Kasumi-1 (cell line): ENCODE measurements at places on chromosomes 5 and 9.
A peak's percentile ranks its signal among the peaks of the same experiment; 100 is the strongest.

GRCh38 chr9:17004500-17004899 is 130.3 kb upstream of the CNTLN start:
- no peak for DNase-seq

DNA sequence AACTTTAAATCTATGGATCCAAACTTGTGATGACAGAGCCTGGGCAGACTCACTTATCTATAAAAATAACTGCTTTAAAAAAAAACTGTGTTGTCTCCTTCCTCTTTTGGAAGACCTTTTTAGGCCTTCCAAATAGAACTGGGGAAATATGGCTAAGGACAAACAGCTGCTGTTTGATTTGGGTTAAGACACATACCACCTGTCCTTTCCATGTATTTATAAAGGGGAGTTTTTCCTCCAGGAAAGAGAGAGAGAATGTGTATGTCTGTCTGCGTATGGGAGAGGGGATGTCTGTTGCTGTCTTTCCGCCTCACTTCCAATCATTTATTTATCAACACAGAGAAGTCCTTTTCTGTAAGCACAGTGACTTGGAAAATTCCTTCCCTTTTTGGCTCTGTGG is 2.8 kb downstream of the ARHGEF37 start:
- DNase-seq, result peak; percentile 24

DNA sequence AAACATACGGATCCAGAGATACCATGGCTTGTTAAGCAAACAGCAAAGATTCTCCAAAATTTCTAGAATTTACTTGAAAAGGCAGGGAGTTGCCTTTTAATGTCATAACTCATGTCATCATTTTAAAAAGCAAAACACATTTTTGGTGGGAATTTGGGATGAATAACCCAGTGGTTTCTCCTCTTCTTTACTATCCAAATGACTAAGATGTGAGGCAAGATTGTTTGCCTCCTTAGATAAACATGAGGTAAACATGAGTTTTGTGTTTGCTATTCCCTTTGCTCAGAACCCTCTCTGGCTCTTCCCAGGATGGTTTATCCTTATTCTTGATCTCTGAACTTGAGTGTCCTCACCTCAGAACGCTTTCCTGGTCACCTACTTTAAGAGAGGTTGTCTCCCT is 267.0 kb downstream of the EBF1 start:
- no peak for DNase-seq

DNA sequence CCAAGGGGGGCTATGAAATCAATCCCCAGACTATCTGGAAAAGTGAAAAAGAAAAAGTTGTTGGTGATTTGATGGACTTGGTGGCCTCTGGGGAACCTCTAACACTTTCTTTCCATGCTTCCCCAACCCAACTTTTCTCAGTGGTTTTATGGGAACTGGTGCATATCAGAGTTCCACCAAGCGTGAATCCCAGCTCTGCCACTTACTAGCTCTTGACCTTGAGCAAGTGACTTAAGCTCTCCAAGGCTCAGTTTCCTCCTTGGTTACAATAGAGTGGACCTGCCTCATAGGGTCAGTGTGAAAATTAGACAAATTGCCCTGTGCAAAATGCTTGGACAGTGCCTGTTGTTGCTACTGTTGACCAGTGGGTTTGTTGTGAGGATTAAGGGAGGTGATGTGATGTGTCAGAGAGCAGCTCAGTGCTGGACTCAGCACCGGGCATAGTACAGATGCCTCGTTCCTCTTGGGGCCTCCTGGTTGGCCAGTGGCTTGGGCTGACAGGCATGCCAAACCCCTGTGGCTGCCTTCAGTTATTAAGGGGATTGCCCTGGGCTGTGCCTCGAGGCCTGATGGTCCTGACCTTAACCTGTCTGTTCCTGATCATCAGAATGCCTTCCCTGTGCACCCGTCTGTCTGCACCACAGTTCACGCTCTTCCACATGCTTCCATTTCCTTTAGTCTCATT is 49.3 kb downstream of the COL15A1 start:
- no peak for DNase-seq

GRCh38 chr5:95859661-95860060 is 37.1 kb upstream of the GLRX start:
- DNase-seq, result no peak

- no peak for DNase-seq
Measured at GRCh38 chr9:81156381-81156780, 533.0 kb downstream of the TLE1 start.

GRCh38 chr9:22055090-22055489 is 46.0 kb upstream of the CDKN2B start:
- no peak for DNase-seq

DNA sequence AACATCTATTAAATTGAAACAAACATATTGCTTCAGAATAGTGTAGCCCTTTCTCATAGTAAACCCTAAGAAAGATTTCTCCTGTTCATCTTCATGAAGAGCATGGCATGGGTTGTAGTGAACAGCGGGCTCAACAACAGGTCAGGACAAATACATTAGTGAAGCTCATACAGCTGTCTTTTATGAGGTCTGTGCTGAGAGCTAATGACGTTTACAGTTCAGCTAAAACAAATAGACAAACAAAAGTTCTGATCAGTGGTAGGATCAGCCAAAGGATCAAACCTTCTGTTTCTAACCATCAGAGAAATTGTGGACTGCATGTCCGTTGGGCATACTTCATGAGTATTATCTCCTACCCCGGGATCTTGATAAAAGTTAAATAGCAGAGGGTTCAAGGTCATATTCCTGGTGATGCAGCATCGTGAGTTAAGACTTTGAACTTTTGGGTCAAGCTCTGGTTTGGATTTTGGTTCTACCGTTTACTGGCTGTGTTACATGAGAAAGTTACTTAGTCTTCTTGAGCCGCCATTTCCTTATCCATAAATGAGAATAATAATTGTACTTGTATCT is 37.9 kb downstream of the ACO1 start:
- no peak for DNase-seq

DNA sequence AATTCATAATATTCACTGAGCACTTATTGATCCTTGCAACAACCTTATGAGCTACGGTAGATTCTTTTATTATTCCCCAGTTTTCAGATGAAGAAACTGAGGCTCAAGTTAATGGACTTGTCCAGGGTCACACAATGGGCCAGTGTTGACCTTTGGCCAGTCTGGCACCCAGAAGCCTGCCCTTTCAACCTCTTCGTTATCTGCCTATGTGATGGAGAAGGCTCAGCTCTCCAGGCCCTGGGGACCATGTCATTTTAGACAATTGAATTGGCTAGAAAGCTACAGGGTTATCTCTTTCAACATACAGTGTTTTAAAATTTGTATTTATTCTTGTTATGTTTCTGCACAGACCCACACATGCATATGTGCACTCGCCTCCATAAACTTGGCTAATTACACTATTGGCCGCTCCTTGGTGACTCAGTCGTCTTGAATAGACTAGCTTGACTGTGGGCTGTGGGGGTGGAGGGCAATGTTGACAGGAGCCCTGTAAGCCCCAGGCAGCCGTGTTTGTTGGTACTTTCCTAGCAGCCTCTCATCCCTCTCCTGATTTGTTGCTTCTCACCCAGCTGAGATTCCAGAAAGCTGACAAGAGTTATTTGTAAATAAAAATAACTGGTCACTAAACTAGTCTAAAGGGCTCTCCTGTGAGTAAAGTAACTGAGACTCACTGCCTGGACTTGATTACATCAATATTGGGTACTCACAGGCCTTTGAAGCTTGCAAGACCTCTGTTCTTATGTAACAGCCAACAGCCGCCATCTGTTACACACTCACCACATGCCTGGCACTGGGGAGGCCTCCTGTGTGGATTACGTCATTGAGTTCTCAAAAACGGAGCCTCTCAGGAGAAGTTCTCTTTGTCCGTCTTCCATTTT is 8.5 kb upstream of the ANGPTL2 start:
- peak; percentile 69 for DNase-seq

- DNase-seq, result no peak
Measured at GRCh38 chr5:176570044-176570443, 20.9 kb downstream of the CDHR2 start.

DNA sequence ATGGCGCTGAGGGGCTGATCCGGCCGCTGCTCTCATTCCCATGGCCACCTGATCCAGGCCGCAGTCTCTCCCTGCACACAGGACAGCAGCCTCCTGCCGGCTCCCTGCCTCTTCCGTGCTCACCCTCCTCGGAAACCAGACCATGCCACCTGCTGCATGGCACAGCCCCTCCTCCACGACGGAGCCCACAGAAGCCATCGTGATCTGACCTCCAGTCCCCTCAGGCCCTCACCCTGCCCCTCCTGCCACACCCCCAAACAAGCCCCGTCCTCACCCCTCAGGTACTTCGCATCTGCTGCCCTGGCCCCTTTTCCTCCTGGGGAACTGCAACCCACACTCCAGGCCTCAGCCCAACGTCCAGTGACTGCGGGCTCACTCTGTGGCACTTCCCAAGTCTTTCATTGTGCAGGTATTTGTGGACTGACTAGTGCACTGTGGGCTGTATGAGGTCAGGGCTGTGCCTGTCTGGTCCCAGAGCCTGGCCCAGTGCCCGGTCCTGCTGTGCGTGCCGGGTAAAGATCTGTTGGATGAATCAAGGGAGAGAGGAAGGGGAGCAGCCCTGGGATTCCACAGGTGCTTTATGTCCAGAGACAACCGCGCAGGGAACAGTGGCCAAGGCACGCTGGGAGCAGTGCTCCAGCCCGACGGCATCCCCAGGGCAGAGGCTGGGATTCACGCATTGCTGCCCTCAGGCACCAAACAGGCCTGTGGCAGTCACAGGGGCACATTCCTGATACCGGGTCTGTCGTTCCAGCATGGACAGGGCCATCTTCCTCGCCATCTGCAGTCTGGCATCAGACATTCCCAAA is 86.1 kb downstream of the ADAMTS2 start:
- DNase-seq, result no peak

GRCh38 chr5:2747363-2748162 is 3.9 kb downstream of the IRX2 start:
- DNase-seq, result no peak

GRCh38 chr5:66410122-66410521 is 186.1 kb upstream of the MAST4 start:
- DNase-seq, result no peak
